ENCODE measurements at places on chromosomes 3 and 15. TPM values are rescaled to one million over a fixed set of nuclear protein-coding genes. Genes with fewer than 3 reads are reported as not detected.

UTS2B gene
- not detected for total RNA-seq

SI gene
- not detected for total RNA-seq

TMEM158 gene
- not detected for total RNA-seq

GOLGA6L7 gene
- total RNA-seq = not detected

ATP13A5 gene
- total RNA-seq = not detected

FEZF2 gene
- total RNA-seq = not detected

CELSR3 gene
- total RNA-seq = 8.1 TPM

LHFPL4 gene
- not detected for total RNA-seq

LMLN gene
- 4.4 TPM for total RNA-seq

TUSC7 gene
- not detected for total RNA-seq

PXYLP1 gene
- total RNA-seq = 13.6 TPM

SNX22 gene
- total RNA-seq = 0.93 TPM

WDR82 gene
- total RNA-seq = 139 TPM

GOLGA6D gene
- total RNA-seq = not detected

CATSPER2 gene
- total RNA-seq = 4.0 TPM

TEX9 gene
- total RNA-seq = 0.41 TPM

DPPA2 gene
- total RNA-seq = not detected

SCG5 gene
- 2.5 TPM for total RNA-seq

TEX55 gene
- total RNA-seq = not detected

ALDH1L1 gene
- total RNA-seq = not detected

SH2D7 gene
- not detected for total RNA-seq

KLHL6 gene
- 53.4 TPM for total RNA-seq

SLC26A6 gene
- total RNA-seq = 49.0 TPM

ZBED2 gene
- total RNA-seq = 2.3 TPM

ZNF80 gene
- 0.12 TPM for total RNA-seq
